ENCODE measurements at places on chromosomes 13 and 19.
A peak's percentile ranks its signal among the peaks of the same experiment; 100 is the strongest.

DNA sequence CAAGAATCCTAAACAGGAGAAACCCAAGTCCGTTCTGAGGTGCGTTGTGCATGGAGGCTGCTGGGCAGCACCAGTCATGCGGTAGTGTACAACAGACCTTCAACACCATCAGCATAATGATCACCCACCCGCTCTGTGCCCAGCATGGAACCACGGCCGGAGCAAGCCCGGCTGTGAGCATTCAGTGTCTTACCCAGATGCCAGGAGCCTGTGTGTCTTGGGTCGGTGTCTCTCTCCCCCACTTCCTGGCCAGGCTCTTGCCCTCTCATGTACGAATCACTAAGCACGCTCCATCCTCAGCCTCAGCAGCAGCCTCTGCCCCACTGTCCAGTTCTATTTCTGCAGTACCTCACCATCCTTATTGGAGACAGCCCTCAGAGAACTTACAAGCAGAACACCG is 231.6 kb upstream of the IRS2 start:
- H3K4me1 ChIP-seq, result no peaks in the 10 kb centered on the region
- H3K36me3 ChIP-seq, result no peaks in the 10 kb centered on the region
- no peak for DNase-seq
- no peaks in the 10 kb centered on the region for H3K27me3 ChIP-seq
- no peak overlapping the region for H3K27ac ChIP-seq

GRCh38 chr13:99295488-99296252 is 11.5 kb downstream of the GPR183 start:
- H3K27me3 ChIP-seq, result no peaks in the 10 kb centered on the region
- peaks cover 6% of the 10 kb centered on the region for H3K36me3 ChIP-seq
- no peak for DNase-seq
- H3K4me1 ChIP-seq, result no peaks in the 10 kb centered on the region
- no peak overlapping the region for H3K27ac ChIP-seq
- no peak overlapping the region for H3K4me3 ChIP-seq

GRCh38 chr19:18415178-18415867 is 3.9 kb upstream of the SSBP4 start:
- H3K4me3 ChIP-seq, result peak overlapping the region; percentile 48
- no peaks in the 10 kb centered on the region for H3K27me3 ChIP-seq
- H3K36me3 ChIP-seq, result no peaks in the 10 kb centered on the region
- peak overlapping the region; percentile 97 for H3K27ac ChIP-seq
- DNase-seq, result no peak

- no peaks in the 10 kb centered on the region for H3K4me1 ChIP-seq
- no peak for DNase-seq
- no peak overlapping the region for H3K27ac ChIP-seq
These were observed 26.0 kb downstream of the OBI1 start for GRCh38 chr13:78632996-78633395.

- H3K36me3 ChIP-seq, result no peaks in the 10 kb centered on the region
- H3K4me3 ChIP-seq, result no peak overlapping the region
- H3K27ac ChIP-seq, result no peak overlapping the region
- H3K4me1 ChIP-seq, result peaks cover 21% of the 10 kb centered on the region
- no peak for DNase-seq
- no peaks in the 10 kb centered on the region for H3K27me3 ChIP-seq
These were observed 2.4 kb upstream of the F2RL3 start for GRCh38 chr19:16886305-16886880.

DNA sequence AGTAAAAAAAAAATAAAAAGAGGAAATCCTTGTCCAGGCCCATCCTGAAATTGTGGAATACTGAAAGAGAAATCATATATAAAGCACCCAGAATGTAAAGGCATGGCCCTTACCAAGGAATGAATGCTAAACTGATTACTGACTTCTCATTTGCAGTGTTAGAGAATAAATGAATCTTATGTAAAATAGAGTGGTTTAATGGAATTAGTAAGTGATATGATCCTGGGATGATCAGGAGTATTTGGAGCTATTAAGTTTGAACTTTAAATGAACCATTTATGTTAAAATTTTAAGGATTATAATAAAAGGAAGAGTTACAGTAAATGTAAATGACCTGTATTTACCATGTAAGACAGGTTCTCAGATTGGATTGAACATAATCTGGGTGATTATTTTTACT is 75.4 kb downstream of the PDS5B start:
- no peak overlapping the region for H3K4me3 ChIP-seq
- H3K4me1 ChIP-seq, result peaks cover 4% of the 10 kb centered on the region
- no peak overlapping the region for H3K27ac ChIP-seq
- no peaks in the 10 kb centered on the region for H3K36me3 ChIP-seq
- no peaks in the 10 kb centered on the region for H3K27me3 ChIP-seq

DNA sequence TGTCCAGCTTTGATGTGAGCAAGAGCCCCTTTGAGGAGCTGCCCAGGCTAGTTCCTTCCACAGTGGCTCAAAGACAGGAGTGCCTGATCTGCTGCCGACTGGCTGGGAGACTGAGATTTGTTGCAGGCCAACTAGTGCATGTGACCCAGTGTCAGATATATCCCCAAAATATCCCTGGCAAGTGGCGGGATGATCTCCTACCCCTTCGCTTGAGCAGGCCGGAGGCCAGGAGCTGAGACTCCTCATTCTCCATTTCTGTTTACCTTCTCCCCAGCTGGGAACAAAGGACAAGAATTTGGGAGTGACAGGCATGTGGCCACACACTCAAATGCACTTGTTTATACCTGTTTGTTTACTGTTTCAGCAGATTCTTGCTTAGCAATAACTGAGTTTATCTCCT is 37.1 kb upstream of the XPO4 start:
- H3K27me3 ChIP-seq, result no peaks in the 10 kb centered on the region
- H3K27ac ChIP-seq, result no peak overlapping the region
- DNase-seq, result no peak
- peaks cover 12% of the 10 kb centered on the region for H3K4me1 ChIP-seq

DNA sequence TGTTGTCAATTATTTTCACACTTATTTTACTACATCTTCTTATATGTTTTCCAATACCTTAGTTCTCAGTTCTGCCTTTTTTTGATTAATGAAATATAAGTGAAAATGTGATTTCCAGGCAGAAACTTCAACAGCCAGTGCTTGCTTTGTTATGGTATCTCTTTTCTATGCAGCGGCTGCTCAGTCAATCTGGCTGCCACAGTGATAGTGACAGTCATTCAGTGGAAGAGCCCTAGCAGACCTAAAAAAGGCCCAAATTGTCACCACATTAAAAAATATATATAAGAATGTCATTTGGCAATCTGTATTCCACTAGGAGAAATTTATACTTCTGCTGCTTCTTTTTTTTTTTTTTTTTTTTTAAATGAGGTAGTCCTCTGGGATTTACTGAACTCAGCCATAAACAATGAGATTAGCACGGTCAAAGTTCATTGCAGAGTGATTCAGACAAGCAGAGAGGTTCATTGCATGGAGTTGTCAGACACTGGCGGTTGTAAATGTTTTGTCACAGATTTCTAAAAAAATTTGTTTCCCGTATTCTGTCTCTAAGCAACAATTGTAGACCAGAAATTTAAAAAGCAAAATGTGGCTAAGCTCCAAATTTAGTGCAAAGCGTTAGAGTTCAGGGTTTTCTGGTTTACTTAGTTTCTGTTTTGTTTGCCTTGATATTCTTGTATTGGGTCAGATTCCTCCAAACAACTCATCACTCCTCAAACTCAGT is 94.7 kb upstream of the PRR20A start:
- H3K4me3 ChIP-seq, result no peak overlapping the region
- no peaks in the 10 kb centered on the region for H3K36me3 ChIP-seq
- no peak for DNase-seq
- H3K27ac ChIP-seq, result no peak overlapping the region
- H3K27me3 ChIP-seq, result no peaks in the 10 kb centered on the region

- no peaks in the 10 kb centered on the region for H3K4me1 ChIP-seq
- no peak overlapping the region for H3K27ac ChIP-seq
- no peak overlapping the region for H3K4me3 ChIP-seq
- no peak for DNase-seq
- no peaks in the 10 kb centered on the region for H3K36me3 ChIP-seq
These were observed 15.2 kb upstream of the PPP1R12C start for GRCh38 chr19:55132453-55133129.

DNA sequence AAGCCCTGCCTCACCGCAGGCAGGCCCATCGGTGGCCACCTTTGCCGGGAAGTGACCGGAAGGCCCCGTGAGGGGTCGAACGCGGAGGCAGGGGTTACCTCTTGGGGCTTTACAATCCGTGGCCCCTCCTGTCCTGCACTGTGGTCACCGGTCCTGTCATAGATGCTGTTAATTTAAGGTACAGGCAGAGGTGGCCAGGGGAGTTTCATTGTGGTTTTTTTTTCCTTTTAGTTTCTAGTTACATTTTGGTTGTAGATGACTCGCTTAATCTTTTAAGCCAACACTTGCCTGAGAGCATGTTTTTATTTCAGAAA is 13.1 kb downstream of the COMP start:
- H3K4me3 ChIP-seq, result no peak overlapping the region
- no peaks in the 10 kb centered on the region for H3K36me3 ChIP-seq
- no peaks in the 10 kb centered on the region for H3K4me1 ChIP-seq

GRCh38 chr19:39104186-39104596 is 20.0 kb downstream of the ACP7 start:
- H3K36me3 ChIP-seq, result no peaks in the 10 kb centered on the region
- H3K4me3 ChIP-seq, result no peak overlapping the region
- H3K27me3 ChIP-seq, result no peaks in the 10 kb centered on the region
- H3K27ac ChIP-seq, result no peak overlapping the region
- H3K4me1 ChIP-seq, result no peaks in the 10 kb centered on the region

GRCh38 chr19:46109876-46110275 is 14.6 kb downstream of the IGFL3 start:
- H3K36me3 ChIP-seq, result no peaks in the 10 kb centered on the region
- H3K4me1 ChIP-seq, result no peaks in the 10 kb centered on the region
- no peak overlapping the region for H3K27ac ChIP-seq
- no peak overlapping the region for H3K4me3 ChIP-seq
- H3K27me3 ChIP-seq, result no peaks in the 10 kb centered on the region

GRCh38 chr19:34961775-34962686 is 2.0 kb downstream of the ZNF792 start:
- no peaks in the 10 kb centered on the region for H3K27me3 ChIP-seq
- H3K4me1 ChIP-seq, result peaks cover 24% of the 10 kb centered on the region
- H3K4me3 ChIP-seq, result peak overlapping the region; percentile 87
- H3K36me3 ChIP-seq, result peaks cover 7% of the 10 kb centered on the region
- no peak for DNase-seq
- no peak overlapping the region for H3K27ac ChIP-seq

- H3K36me3 ChIP-seq, result no peaks in the 10 kb centered on the region
- no peak overlapping the region for H3K4me3 ChIP-seq
- DNase-seq, result no peak
- no peaks in the 10 kb centered on the region for H3K27me3 ChIP-seq
- H3K27ac ChIP-seq, result no peak overlapping the region
These were observed 5.4 kb downstream of the UPF3A start for GRCh38 chr13:114286808-114287207.

- H3K4me3 ChIP-seq, result no peak overlapping the region
- no peaks in the 10 kb centered on the region for H3K27me3 ChIP-seq
- H3K27ac ChIP-seq, result no peak overlapping the region
- no peaks in the 10 kb centered on the region for H3K36me3 ChIP-seq
- DNase-seq, result no peak
- H3K4me1 ChIP-seq, result peaks cover 11% of the 10 kb centered on the region
These were observed 1.5 kb upstream of the TUBB4A start for GRCh38 chr19:6503407-6504201.

GRCh38 chr13:31970231-31970930 is 61.2 kb upstream of the FRY start:
- H3K4me1 ChIP-seq, result peaks cover 9% of the 10 kb centered on the region
- H3K27ac ChIP-seq, result no peak overlapping the region
- H3K27me3 ChIP-seq, result no peaks in the 10 kb centered on the region
- no peaks in the 10 kb centered on the region for H3K36me3 ChIP-seq
- H3K4me3 ChIP-seq, result no peak overlapping the region

DNA sequence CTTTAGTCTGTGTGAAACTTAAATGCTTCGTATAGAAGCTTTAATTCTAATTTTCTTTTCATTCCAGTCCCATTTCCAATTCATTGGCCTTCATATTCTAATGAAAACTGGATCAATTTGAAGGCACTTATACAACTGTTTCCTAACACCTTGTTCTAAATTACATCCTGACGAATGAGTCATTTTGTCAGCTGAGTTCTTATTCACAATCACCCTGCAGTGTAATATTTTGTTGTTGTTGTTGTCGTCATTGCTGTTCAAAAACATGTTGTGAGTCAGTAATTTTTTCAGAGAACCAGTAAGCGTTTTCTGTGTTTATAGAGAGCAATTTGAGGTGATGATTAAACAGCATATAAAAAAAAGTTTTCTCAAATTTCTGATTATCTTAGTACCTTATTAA is 290.0 kb downstream of the PCDH9 start:
- H3K27ac ChIP-seq, result no peak overlapping the region
- H3K4me3 ChIP-seq, result no peak overlapping the region
- H3K27me3 ChIP-seq, result no peaks in the 10 kb centered on the region
- H3K36me3 ChIP-seq, result no peaks in the 10 kb centered on the region

DNA sequence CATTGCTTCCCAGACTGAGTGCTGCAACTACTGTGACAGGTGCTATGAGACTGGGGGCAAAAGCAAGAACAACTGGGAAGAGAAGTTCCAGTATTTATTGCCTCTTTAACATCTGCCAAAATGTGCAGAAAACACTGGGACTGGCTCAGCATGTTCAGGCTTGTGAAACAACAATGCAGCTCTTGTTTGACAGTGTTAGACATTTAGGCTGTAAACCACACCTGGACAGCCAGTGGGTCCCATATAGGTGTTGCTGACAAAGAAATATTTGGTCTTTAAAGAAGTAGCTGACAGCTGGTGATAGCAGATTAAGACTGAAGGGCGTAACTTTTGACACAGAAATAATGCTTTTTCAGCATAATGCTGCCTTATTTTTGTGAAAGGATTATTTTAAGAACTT is 88.1 kb downstream of the STOML3 start:
- no peak for DNase-seq
- no peaks in the 10 kb centered on the region for H3K36me3 ChIP-seq
- H3K27ac ChIP-seq, result no peak overlapping the region
- no peak overlapping the region for H3K4me3 ChIP-seq
- H3K27me3 ChIP-seq, result no peaks in the 10 kb centered on the region

DNA sequence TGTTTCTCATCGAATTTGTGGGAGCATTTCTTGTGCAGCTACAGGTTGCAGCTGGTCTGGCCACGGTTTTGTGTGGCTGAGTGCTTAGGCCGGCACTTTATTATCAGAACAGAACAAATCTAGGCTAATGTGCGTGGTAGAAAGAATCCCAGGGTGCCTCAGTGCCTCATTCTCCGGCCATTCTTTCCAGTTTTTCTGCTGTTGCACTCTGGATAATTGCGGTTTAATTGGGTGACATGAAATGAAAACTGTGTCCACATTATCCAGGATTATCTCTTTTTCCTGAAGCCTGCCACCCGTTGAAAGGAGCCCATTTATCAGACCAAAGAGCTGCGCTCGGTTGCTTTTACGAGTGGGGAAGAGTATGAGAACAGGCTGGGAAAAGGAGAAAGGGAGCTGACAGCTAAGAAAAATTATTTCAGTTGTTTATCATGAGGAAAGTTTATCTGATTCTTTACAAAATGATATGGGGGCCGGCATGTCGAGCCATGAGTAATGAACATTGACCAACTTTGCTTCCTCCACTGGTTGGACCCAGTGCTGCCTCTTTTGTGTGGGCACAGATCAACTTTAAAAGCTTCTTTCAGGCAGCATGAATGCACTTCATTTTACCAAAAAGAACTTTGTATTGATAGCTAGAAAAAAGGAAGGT is 117.0 kb upstream of the SOX21 start:
- no peaks in the 10 kb centered on the region for H3K4me1 ChIP-seq
- no peak overlapping the region for H3K27ac ChIP-seq
- no peak for DNase-seq
- H3K27me3 ChIP-seq, result no peaks in the 10 kb centered on the region

All from vagina (tissue), 2 donors.